ENCODE measurements at places on chromosomes 11 and 22.

DNA sequence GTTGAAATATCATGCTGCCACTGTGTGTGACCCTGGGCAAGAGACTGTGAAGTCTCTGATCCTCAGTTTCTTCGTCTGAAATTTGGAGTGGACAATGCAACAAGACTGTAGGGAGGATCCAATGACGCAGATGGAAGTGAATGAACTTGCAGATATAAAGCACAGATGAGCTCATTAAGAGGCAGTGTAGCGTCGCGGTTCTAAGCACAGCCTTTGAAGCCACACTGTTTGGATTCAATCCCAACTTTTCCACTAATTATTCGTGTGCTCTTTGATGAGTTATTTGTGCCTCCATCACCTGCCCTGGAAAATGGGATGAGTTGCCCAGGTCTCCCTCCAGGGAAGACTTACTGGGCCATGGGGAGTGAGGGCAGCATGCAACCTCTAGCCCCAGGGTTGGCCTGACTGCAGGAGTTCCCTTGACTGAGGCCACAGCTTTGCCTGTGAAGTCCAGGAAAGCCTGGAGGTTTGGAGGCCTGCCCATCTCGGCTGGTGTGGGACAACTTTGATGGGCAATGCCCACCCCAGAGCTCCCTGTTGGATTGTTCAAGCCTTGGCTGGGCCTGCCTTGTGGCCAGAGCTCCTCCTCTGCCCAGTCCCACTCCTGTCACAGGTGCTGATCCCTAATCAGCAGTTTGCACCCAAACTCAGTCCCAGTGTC is 266.0 kb upstream of the B3GAT1 start:
- DNase-seq, result no peak

DNA sequence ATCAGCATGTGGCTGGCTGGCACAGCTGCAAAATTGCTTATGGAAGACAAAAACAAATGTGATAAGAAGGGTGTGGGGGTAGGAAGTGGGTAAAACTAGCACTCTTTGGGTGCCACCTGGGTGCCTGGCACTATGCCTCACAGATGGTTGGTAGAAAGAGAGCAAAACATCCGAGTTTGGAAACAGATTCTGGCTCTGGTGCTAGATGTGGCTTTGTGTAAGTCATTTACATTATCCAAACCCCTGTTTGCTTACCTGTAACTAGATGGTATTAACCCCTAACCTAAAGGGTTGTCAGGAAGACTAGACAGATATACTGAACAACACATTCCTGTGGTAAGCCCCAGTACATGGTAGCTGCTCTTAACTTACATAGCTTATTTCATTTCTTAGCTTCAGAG is 905.6 kb downstream of the DLG2 start:
- DNase-seq, result no peak

- DNase-seq, result no peak
These were observed 14.0 kb downstream of the ARVCF start for GRCh38 chr22:20002636-20003035.

DNA sequence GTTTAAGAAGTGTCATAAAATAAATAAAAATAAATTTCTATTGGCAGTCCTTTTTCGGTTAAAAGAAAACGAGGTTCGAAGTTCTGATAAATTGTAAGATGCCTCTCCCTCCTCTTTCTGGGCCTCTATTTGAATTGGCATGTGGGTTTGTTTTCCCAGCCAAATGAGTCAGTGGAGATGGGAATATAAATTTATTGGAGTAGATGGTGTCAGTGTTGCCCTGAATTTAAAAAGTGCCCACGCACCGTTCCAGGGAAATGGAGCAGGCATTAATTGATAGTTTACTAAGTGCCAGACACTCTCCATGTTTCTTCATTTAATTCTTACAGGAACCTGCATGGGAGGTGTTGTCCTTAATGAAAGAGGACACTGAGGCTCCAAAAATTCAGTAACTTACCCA is 119.2 kb downstream of the FEZ1 start:
- DNase-seq, result no peak

- DNase-seq, result no peak
These were observed 426.0 kb downstream of the TBC1D22A start for GRCh38 chr22:47188261-47189055.

DNA sequence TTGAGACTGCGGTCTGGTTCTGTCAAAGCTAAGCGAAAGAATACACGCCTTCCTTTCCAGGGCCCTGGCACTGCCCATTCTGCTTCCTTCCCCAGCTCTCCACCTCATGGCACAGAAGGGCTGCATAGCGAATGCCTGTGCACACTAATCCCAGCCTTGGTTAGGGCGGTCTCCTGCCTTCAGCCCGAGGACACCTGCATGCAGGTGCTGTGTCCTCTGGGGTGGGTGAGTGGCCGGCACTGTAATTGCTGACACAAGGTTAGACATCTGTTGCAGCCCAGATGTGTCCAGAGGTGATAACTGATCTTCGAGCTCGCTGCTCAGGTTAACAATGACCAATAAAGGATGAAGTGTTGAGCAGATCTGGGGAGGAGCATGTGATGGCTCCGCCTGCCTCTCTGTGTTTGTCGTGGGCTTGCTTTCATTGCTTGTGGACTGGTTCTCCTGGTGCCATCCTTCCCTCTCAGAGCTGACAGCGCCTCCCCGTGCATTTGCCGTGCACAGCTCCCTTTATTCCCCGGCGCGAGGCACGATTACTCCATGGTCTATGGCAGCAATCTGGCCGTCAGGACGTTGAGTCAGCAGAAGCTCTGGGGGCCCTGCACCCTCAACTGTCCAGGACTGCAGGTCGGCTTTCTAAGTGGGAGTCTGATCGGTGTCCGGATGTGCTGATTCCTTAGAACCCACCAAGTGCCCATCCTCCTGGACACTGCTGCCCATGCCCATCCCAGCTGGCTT is 1088.2 kb downstream of the BRD1 start:
- no peak for DNase-seq

- DNase-seq, result no peak
These were observed 100.2 kb upstream of the CHRM4 start for GRCh38 chr11:46491661-46492330.

DNA sequence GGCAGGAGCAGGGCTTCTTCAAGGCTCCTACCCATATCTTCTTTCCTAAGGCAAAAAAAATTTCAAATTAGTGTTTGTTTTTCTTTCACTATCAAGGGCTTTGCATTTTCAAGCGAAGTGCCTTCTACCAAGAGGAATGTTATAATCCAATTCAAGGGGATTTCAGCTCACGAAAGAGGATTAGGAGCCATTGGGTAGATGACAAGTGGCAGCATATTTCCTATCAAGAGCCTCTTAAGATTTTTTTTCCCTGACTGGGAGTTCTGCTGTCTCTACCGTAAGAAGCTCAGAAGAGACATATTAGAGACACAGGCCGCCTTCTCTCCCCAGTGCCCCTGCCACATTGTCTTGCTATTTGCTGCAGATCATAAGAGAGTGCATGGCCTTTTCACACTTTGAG is 55.9 kb upstream of the BMAL1 start:
- no peak for DNase-seq

GRCh38 chr11:118010738-118011461 is 24.7 kb downstream of the IL10RA start:
- DNase-seq, result no peak

- DNase-seq, result no peak
These were observed 21.9 kb upstream of the QSER1 start for GRCh38 chr11:32870676-32871075.

DNA sequence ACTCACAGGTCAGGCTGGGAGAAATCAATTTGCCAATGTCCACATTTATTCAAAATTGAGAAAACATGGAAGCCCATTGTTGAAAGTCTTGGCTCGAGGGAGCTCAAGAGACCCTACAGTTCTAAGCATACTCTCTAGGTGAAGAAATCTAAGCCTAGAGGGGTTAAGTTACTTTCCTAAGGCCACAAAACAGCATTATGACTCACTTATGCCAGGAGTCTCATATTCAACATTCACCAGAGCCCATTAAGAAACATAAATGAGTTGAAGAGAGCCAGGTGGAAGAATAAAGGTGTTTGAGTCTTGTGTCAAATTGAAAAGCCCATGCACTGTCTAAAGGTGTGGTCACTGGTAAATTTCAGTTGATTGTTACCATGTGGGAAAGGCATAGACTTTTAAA is 108.1 kb downstream of the INSC start:
- no peak for DNase-seq

- DNase-seq, result no peak
These were observed 21.6 kb downstream of the P2RY2 start for GRCh38 chr11:73239571-73240189.

DNA sequence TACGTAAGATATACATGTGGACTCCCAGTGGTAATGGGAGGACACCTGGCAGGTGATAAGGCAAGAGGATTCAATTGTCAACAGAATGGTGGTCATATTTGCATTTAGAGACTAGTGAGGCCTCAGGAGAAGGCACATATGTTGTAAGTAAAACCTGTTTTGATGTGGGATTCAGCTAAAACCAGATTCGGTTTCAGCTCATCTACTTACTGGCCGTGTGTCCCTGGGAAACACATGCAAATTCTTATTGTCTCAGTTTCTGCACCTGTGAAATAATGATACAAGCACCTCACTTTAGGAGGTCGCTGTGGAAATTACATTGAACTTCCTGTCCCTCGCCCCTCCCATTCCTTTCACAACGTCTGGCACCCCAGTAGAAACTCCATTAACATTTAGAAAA is 78.9 kb upstream of the FIBIN start:
- no peak for DNase-seq

DNA sequence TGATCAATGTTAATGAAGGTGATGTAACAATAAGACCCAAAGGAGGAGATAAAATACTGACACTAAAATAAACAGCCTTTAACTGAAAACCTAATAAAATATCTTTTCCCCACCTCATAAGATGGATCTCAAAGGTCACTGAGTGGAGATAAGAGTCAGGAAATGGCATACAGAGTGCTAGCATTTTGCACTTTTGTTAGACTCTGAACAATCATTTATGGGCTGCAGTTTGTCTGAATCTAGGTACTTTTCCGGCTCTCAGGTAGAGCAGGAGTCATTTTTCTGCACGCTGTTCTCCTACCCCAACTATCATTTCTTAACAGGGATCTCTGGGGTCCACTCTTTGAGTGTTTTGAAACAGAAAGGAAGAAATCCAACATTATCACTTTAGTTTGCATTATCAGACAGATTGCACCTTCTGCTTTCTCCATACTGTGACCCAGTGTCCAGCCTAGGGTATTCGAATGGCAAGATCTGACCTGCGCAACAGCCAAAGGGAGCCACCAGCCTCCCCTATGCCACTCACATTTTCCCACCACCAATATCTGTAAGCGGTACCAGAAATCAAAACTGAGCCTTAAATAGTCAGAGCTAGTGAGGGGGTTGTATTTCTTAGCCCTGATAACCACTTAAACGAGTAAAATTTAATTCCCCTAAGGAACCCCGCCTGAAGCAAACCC is 863 bp downstream of the SIAE start:
- no peak for DNase-seq

GRCh38 chr11:5665051-5665570 is 19.8 kb downstream of the TRIM5 start:
- DNase-seq, result no peak

GRCh38 chr11:34356576-34356912 is 1.3 kb downstream of the ABTB2 start:
- DNase-seq, result no peak

DNA sequence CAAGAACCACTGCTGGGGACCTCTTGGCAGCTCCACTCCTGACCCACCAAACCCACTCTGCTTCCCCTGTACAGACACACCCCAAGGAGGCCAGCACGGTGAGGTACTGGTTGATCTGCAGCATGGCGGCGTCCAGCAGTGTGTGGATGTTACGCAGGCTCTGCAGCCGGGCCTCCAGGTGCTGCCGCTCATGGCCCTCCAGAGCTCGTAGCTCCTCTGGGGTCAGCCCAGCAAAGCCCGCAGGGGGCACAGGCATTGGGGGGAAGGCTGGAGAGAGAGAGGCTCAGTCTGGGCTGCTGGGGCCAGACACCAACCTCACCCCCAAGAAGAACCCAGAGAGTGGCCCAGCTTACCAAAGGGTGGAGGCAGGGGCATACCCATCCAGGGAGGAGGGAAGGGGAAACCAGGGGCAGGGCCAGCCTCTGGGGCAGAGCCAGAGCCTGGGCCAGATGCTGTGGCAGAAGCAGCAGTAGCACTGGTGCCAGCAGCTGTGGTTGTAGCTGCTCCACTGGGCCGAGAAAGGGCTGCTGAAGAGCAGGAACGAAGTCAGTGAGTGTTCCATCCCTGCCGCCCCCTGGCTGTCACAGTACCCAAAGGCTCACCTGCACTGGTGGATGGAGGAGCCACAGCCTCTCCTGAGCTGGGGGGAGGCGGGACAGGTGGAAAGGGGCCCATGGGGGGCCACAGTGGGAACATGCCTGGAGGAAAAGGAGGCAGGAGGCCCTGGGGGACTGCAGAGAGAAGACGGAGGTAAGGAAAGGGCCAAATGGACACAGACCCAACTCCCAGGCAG is 4.5 kb downstream of the SYVN1 start:
- no peak for DNase-seq

GRCh38 chr22:25395915-25396314 is 168.6 kb upstream of the GRK3 start:
- no peak for DNase-seq

All from urinary bladder (tissue), 4 donors.